ENCODE measurements at places on chromosomes 3 and 15.

DNA sequence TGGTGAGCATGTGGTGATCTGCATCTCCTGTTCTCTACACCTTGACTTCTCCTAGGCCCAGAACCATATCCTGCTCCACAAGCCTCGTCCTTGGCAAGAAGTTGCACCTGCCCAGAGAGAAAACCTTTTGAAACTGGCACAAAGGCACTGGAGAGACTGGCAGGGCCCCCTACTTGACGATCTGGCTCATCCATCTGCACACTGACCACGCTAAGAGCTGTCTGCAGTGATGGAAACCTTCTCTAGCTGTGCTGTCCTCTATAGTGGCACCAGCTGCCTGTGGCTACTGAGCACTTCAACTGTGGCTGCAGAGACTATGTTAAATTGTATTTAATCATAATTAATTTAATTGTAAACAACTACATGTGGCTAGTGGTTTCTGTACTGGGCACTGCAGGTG is 26.2 kb upstream of the SRP14 start:
- no peak overlapping the region for H3K27ac ChIP-seq
- H3K27me3 ChIP-seq, result no peaks in the 10 kb centered on the region
- peaks cover 23% of the 10 kb centered on the region for H3K4me1 ChIP-seq

DNA sequence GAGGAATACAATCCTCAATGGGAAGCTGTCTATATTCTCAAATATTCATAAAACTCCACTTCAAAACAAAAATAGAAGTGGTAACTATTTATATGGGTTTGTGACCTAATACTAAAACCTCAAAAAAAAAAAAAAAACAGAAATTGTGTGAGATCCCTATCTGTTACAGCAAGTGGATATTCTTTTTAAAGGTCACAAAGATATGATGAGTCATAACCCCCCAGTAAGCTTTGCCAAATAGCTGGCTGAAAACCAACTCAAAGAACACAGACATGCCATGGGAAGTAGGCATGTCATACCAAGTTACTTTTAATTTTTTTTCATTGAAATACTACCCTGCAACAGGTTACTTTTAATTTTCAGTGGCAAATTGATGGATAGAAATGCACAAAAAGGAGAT is 62.5 kb downstream of the CBLB start:
- H3K4me1 ChIP-seq, result peaks cover 22% of the 10 kb centered on the region
- no peak overlapping the region for H3K27ac ChIP-seq
- no peak overlapping the region for H3K4me3 ChIP-seq
- H3K27me3 ChIP-seq, result no peaks in the 10 kb centered on the region
- DNase-seq, result no peak

GRCh38 chr3:57963811-57964346 is 44.3 kb upstream of the FLNB start:
- H3K27ac ChIP-seq, result peak overlapping the region; percentile 41
- peaks cover 46% of the 10 kb centered on the region for H3K4me1 ChIP-seq
- H3K4me3 ChIP-seq, result no peak overlapping the region
- no peaks in the 10 kb centered on the region for H3K36me3 ChIP-seq
- DNase-seq, result no peak

GRCh38 chr3:61612211-61613194 is 51.1 kb downstream of the PTPRG start:
- H3K4me3 ChIP-seq, result no peak overlapping the region
- no peaks in the 10 kb centered on the region for H3K4me1 ChIP-seq
- H3K36me3 ChIP-seq, result no peaks in the 10 kb centered on the region
- no peak for DNase-seq
- no peak overlapping the region for H3K27ac ChIP-seq
- H3K27me3 ChIP-seq, result no peaks in the 10 kb centered on the region

DNA sequence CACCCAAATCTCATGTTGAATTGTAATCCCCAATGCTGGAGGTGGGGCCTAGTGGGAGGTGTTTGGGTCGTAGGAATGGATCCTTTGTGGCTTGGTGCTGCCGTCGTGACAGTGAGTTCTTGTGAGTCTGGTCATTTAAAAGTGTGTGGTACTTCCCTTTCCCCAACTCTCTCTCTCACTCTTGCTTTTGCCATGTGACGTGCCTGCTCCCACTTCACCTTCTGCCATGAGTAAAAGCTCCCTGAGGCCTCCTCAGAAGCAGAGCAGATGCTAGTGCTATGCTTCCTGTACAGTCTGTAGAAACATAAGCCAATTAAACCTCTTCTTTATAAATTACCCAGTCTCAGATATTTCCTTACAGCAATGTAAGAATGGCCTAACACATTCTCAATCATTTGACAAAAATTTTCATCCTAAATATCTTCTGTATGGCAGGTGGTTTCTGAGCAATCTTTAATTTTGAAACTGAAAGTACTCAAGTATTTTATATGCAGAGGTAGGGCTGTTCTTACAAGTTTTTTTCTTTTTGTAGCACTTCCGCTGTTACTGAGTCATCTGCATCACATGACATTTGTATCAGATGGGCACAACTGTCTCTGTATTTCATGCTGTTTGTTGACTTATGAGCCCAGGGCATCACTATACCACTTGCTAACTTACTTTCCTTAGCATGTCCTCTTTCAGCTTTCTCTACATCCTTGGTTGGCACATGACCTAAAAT is 8.8 kb downstream of the RPL39L start:
- no peaks in the 10 kb centered on the region for H3K27me3 ChIP-seq
- peaks cover 5% of the 10 kb centered on the region for H3K4me1 ChIP-seq
- H3K27ac ChIP-seq, result peak overlapping the region; percentile 24
- H3K36me3 ChIP-seq, result no peaks in the 10 kb centered on the region
- DNase-seq, result no peak

Data from esophagus squamous epithelium (tissue), 5 donors.